ENCODE measurements at places on chromosomes 4 and X. TPM values are rescaled to one million over a fixed set of nuclear protein-coding genes. Genes with fewer than 3 reads are reported as not detected.

TRIM75 gene
- not detected for total RNA-seq

SMIM31 gene
- not detected for total RNA-seq

OPRPN gene
- total RNA-seq, result not detected

CD38 gene
- total RNA-seq, result 93.4 TPM

DNA sequence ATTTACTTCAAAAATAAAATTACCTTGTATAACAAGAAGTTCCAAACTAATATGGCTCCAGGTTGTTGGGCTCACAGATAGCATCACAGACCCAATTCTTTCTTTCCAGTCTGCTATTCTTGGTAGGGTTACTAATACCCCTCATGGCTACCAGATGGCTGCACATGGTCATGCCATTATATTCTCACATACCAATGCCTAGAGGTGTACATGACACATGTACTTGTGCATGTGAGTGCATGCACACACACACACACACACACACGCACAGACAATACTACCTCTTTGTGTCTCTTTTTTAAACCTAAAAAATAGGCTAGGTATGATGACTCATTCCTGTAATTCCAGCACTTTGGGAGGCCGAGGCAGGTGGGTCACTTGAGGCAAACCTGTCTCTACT lies 31.1 kb downstream of the FBXO8 start:
- H3K27ac ChIP-seq, result no peak overlapping the region
- peaks cover 2% of the 10 kb centered on the region for H3K36me3 ChIP-seq
- no peaks in the 10 kb centered on the region for H3K27me3 ChIP-seq
- no peak for DNase-seq

DNA sequence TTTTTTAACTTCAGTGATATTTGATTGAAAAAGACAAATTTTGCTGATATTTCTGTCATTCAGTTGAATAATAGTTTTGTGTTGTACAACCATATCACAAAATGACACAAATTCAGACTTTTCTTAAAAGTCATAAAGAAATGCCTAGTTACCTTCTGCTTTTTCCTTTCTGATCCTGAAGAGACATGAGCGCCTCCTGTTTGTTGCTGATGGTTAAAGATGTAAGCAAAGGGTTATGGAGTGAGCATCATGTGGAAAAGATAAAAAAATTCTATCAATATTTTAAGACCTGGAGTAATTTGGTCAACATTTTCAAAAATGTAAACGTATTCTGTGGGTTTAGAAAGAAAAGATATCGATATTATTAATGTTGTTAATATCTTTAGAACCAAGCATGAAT lies 669.9 kb upstream of the NR3C2 start:
- no peak for DNase-seq
- no peak overlapping the region for H3K4me3 ChIP-seq
- no peaks in the 10 kb centered on the region for H3K4me1 ChIP-seq
- H3K36me3 ChIP-seq, result no peaks in the 10 kb centered on the region
- H3K27ac ChIP-seq, result no peak overlapping the region
- H3K27me3 ChIP-seq, result no peaks in the 10 kb centered on the region

GRCh38 chr4:160020804-160021203 lies 917.9 kb downstream of the RAPGEF2 start:
- H3K4me1 ChIP-seq, result no peaks in the 10 kb centered on the region
- DNase-seq, result no peak
- no peak overlapping the region for H3K27ac ChIP-seq
- H3K36me3 ChIP-seq, result no peaks in the 10 kb centered on the region
- H3K27me3 ChIP-seq, result no peaks in the 10 kb centered on the region
- H3K4me3 ChIP-seq, result no peak overlapping the region

GRCh38 chrX:115912372-115912897 lies 258.1 kb upstream of the AGTR2 start:
- no peak overlapping the region for H3K4me3 ChIP-seq
- H3K4me1 ChIP-seq, result no peaks in the 10 kb centered on the region
- no peak for DNase-seq
- no peak overlapping the region for H3K27ac ChIP-seq
- no peaks in the 10 kb centered on the region for H3K36me3 ChIP-seq
- H3K27me3 ChIP-seq, result no peaks in the 10 kb centered on the region

GRCh38 chr4:169059306-169060211 lies 49.5 kb upstream of the CBR4 start:
- no peaks in the 10 kb centered on the region for H3K36me3 ChIP-seq
- peaks cover 2% of the 10 kb centered on the region for H3K27me3 ChIP-seq
- no peak for DNase-seq
- H3K4me3 ChIP-seq, result no peak overlapping the region
- H3K27ac ChIP-seq, result no peak overlapping the region

- H3K4me1 ChIP-seq, result no peaks in the 10 kb centered on the region
- no peaks in the 10 kb centered on the region for H3K36me3 ChIP-seq
- no peak overlapping the region for H3K4me3 ChIP-seq
- H3K27ac ChIP-seq, result no peak overlapping the region
Measured at GRCh38 chr4:560731-561291, 15.3 kb downstream of the TMEM271 start.

DNA sequence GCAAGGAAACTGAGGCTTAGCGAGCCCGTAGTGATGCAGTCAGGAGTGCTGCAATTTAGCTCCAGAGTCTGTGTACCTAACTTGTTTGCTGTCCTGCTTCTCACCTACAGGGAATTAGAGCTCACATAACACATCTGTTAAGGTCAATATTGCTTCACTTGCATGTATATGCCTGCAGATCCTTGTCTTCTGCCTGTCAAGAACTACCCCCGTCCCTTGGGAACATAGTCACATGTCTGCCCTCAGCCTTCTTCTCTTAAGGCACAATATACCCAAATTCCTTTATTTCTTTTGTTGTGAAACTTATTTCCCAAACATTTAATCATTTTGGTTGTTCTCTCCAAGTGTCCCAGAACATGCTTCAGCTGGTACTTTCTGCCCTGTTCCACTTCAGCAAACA lies 103.3 kb upstream of the LEF1 start:
- no peak overlapping the region for H3K27ac ChIP-seq
- H3K4me3 ChIP-seq, result no peak overlapping the region
- DNase-seq, result no peak
- peaks cover 8% of the 10 kb centered on the region for H3K4me1 ChIP-seq

DNA sequence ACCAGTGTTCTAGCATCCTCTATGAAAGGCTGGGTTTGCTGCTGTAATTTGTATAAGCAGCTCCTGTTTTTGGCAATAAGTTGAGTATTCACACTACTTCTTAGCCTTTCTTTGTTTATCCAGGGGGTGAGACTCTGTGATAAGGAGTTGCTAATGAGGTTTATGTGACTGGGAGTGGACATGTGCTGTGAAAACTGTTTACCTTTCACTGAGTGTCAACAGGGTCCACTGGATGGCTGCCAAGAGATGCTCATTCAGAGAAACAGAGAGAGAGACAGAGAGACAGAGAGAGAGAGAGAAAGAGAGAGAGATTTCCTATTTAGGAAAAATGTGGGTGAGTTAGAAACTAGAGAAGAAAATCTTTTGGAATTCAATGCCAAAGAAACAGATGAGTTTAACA lies 233.9 kb downstream of the CHIC2 start:
- no peaks in the 10 kb centered on the region for H3K4me1 ChIP-seq
- DNase-seq, result no peak
- H3K36me3 ChIP-seq, result no peaks in the 10 kb centered on the region
- no peak overlapping the region for H3K4me3 ChIP-seq
- no peaks in the 10 kb centered on the region for H3K27me3 ChIP-seq

- no peak for DNase-seq
- H3K27me3 ChIP-seq, result peaks cover 35% of the 10 kb centered on the region
- H3K4me3 ChIP-seq, result no peak overlapping the region
- no peak overlapping the region for H3K27ac ChIP-seq
- no peaks in the 10 kb centered on the region for H3K4me1 ChIP-seq
Measured at GRCh38 chr4:82555276-82555675, 6.5 kb downstream of the TMEM150C start.

DNA sequence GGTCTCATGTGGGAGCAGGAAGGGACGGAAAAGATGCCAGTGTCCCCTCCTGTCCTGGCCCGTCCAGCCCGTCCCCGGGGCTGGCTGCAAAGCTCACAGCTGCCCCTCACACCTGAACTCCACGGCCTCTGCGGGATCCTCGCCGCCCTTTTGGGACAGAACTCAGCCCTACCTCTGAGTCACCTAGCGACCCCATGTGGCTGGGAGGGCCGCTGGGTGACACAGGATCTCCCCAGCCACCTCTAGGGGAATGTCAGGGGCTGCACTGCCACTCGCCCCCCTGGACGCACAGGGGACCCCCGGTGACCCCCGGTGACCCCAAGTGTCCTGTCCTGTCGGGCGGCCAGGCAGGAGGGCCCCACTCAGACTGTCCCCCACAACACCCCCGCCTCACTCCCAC lies 748 bp downstream of the FAM9B start:
- H3K36me3 ChIP-seq, result no peaks in the 10 kb centered on the region
- no peak overlapping the region for H3K27ac ChIP-seq
- H3K27me3 ChIP-seq, result peaks cover 3% of the 10 kb centered on the region

DNA sequence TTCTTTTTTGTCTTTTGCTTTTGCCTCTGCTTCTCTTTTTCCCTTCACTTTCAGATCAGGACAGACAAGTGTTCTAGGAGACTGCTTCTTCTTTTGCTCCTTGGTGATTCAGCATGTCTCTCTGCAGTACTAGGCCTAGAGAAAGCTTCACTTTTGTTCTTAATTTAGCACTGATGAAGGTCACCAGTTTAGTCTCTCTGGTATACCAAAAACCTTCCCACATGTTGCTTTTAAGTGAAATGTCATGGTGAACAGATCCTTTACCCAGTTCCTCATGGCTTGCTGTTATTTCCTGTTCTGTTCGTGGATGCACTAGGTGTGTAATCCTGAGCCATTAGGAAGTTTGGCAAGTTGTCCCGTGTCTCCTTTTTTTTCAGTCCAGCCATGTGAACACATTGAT lies 53.3 kb downstream of the NBDY start:
- no peak overlapping the region for H3K4me3 ChIP-seq
- no peak for DNase-seq
- H3K4me1 ChIP-seq, result peaks cover 12% of the 10 kb centered on the region

DNA sequence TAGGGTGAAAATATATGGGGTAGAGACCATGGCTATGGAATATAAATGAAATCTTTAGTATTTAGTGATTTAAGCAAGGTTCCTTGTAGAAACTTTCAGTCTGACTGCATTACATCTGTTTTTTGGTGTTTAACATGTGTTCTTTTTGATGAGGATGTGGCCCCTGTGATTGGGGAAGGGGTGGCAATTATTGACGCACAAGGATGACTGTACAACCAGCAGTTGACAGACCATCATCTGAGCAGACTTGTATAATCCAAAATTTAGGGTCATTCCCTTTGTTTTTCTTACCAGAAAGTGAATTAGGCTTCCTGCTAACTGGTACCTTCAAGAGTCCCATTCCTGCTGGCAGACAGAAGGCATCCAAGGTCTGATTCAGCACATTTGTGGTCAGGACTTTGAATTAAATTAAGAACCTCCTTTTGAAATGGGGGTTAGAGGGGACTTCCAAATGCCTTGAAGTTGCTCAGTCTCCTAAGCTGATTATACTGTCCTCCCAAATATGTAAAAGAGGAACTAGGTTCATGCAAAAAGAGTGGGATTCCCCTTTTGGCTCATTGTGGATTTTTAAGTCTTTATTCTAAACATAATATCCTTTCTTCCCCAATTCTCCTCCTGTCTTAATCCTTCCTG lies 112.4 kb upstream of the CXCL13 start:
- H3K4me1 ChIP-seq, result no peaks in the 10 kb centered on the region
- H3K4me3 ChIP-seq, result no peak overlapping the region
- no peak overlapping the region for H3K27ac ChIP-seq

- no peaks in the 10 kb centered on the region for H3K36me3 ChIP-seq
- H3K4me3 ChIP-seq, result no peak overlapping the region
- no peak for DNase-seq
- H3K4me1 ChIP-seq, result no peaks in the 10 kb centered on the region
- H3K27ac ChIP-seq, result no peak overlapping the region
Measured at GRCh38 chr4:72951147-72951546, 118.4 kb downstream of the COX18 start.

GRCh38 chrX:110373310-110373709 lies 14.7 kb downstream of the RTL9 start:
- DNase-seq, result no peak
- no peaks in the 10 kb centered on the region for H3K4me1 ChIP-seq
- H3K27ac ChIP-seq, result no peak overlapping the region
- no peaks in the 10 kb centered on the region for H3K36me3 ChIP-seq

Measured in activated CD8-positive, alpha-beta T cell treated with anti-CD3 and anti-CD28 coated beads, Interleukin-2, amount 10 ng/mL, durations not matched to agents 7 days and 5 days (primary cell).